ENCODE measurements at places on chromosomes 1 and 21. TPM values are rescaled to one million over a fixed set of nuclear protein-coding genes. Genes with fewer than 3 reads are reported as not detected.
A peak's percentile ranks its signal among the peaks of the same experiment; 100 is the strongest.

DNA sequence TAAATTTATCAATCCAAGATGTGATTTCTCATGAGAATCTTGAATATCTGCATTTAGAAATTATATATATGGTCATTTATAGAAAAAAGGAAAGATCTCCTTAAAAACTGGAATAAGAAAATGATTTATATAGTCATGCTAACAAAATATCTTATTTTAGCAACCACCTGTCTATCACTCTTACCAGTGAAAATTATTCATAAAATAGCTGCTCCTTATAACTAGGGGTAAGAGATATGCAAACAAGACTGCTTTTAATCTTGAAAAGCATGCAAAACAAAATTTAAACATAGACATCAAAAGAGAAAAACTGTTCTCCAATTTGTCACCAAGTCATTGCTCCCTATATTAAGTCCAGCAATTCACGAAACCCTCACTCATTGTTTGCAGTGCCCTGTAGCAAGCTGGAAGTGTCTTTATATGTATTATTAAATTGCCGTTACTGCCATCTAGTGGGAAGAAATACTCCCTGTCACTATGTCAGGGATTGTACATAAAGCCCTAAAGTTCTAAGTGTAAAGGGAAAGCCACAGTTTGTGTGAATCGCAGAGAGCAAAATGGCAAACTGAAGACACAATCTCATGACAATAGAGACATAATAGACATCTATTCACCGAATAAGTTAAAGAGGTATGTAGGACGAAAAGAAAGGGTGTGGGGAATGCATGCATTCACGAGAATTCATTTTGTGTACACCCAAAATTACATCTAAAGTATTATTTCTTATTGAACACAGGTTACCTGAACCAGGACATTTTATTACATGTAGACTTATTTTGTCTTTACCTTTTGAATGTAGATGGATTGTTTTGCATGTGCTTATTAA is 600.5 kb downstream of the USP25 start:
- DNase-seq = peak; percentile 86

Gene PROK1
- total RNA-seq = not detected

Gene IVL
- 14.2 TPM for total RNA-seq

Gene UBXN11
- total RNA-seq = 8.2 TPM

Gene HPDL
- not detected for total RNA-seq

Gene ELAVL4
- total RNA-seq = 4.1 TPM

- DNase-seq = no peak
These were observed 69.4 kb downstream of the ZNF648 start for GRCh38 chr1:181992072-181992471.

GRCh38 chr1:201155354-201155753 is 1.1 kb upstream of the TMEM9 start:
- DNase-seq = no peak

Gene SLFNL1
- total RNA-seq = 1.9 TPM

GRCh38 chr1:75079538-75080290 is 54.5 kb upstream of the LHX8 start:
- DNase-seq = no peak

Gene ZNF683
- 1.4 TPM for total RNA-seq

DNA sequence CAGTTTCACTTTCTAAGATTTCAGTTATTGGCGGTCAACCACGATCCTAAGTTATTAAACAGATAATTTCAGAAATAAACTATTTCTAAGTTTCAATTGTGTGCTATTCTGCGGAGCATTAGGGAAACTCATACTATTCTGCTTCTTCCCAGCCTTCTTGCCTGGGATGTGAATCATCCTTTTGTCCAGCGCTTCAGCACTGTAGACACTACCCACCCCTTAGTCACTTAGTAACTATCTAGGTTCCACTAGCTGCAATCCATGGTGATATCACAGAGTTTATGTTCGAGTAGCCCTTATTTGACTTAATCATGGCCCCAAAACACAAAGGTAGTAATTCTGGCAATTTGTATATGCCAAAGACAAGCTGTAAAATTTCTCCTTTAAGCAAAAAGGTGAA is 279.9 kb upstream of the ADAMTS5 start:
- no peak for DNase-seq

DNA sequence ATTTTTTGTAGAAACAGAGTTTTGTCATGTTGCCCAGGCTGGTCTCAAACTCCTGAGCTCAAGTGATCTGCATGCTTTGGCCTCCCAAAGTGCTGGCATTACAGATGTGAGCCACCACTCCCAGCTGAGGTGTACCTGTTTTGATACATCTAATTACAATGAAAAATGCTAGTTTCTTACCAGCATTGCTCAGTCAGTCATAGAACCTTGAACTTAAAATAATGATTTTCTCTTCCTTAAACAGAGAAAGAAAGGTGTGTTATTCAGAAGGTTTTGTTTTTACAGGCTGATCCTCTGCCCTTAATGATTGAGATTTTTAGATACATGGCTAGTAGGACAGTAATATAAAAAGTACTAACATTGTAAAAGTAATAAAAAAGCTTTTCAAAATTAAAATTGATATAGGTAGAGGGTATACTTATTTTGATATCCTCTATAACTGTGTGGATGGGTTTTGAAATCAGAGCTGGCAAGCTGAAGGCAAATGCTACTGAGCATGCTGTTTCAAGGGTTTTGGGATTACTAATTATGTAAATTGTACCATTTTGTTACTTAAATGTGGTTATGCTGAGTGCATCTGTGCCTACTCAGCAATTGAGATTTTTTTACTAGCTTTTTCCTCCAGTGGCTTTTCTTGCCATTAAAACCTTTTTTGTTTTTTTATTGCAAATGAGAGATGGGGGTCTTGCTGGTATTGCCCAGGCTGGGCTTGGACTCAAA is 16.1 kb downstream of the PRRC2C start:
- DNase-seq = no peak

Gene CD1E
- total RNA-seq = 0.72 TPM

DNA sequence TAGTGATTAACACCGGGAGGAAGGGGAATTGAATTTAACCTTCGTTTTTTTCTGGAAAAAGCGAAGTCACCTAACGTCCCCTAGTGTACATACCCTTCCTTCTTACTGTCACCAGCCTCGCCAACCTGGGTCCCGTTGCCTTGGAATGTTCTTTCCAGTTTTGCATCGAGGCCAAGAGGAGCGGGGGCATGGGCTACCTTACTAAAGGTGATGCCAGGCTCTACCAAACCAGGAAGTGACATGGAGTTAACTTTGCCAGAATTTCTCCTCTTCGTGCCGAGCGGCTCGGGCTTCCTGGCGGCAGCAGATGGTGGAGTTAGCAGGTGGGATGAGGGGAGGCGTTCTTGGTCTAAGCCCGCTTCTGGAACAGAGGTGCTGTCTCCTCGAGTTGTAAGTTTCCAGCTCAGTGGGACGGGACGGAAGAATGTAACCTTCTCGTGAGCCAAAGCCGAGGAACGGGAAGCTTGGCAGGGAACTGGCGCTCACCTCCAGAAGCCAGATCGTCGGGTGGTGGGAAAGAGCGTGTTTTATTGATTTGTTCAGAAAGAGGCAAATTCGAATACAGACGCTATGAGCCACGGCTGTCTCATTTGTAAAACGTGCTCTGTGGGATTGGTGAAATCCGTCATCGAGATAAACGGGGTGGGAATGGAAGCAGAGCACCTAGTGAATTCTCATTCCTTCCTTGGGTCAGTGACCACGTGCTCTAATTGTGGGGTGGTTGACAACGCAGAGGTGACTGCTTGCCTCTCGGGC is 486 bp downstream of the NIPAL3 start:
- DNase-seq = no peak

DNA sequence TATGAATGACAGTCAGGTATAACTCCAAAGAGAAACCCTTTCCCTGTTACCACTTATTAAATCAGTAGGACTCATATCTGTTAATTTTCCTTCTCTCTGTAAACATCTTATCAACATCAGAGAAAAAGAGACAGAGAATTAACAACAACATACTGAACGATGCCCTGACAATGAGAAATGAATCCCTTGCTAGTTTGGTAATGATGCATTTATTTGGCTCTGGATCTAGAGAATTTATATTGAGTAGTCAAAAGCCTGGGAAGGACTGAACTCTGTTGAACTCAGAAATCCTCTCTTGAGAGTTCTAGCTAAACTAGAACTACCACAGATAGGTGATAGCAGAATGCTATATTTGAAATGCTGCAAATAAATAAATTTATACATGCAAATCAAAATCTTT is 325.6 kb downstream of the DISC1 start:
- DNase-seq = no peak

- DNase-seq = no peak
These were observed 111.7 kb downstream of the RHOU start for GRCh38 chr1:228846952-228847351.

GRCh38 chr1:203564024-203564423 is 62.6 kb upstream of the ATP2B4 start:
- DNase-seq = peak; percentile 72

DNA sequence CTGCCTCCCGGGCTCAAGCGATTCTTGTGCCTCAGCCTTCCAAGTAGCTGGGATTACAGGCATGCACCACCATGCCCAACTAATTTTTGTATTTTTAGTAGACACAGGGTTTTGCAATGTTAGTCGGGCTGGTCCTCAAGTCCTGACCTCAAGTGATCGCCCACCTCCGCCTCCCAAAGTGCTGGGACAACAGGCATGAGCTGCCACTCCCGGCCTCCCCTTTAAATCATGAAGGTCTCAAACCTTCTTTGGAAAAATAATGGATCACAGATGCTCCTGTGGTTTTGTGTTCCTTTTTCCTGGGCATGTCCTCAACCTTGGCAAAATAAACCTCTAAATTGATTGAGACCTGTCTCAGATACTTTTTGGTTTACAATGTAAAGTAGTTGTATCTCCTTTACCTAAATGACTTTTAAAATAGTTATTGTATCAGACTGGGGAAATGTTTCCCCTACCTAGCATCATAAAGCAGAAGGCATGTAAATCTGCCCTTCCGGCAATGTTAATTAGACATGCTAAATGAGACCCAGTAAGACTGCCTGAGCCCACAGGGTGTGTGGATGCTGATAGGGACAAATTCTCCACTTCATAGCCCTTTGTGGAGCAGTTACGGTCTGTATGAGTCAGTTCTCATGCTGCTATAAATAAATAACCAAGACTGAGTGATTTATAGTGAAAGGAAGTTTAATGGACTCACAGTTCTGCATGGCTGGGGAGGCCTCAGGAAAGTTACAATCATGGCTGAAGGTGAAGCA is 27.8 kb downstream of the CBR1 start:
- no peak for DNase-seq

- peak; percentile 1 for DNase-seq
These were observed 4.7 kb upstream of the TINAGL1 start for GRCh38 chr1:31571340-31572295.

Data from umbilical cord (tissue), 2 donors.